ENCODE measurements at places on chromosomes 7 and 10. TPM values are rescaled to one million over a fixed set of nuclear protein-coding genes. Genes with fewer than 3 reads are reported as not detected.

- peaks cover 27% of the 10 kb centered on the region for H3K4me1 ChIP-seq
- no peak overlapping the region for H3K4me3 ChIP-seq
- H3K36me3 ChIP-seq = no peaks in the 10 kb centered on the region
- DNase-seq = no peak
- H3K27me3 ChIP-seq = no peaks in the 10 kb centered on the region
- H3K27ac ChIP-seq = peak overlapping the region; percentile 71
Observed at GRCh38 chr10:77877441-77878344, 48.9 kb downstream of the DLG5 start.

DNA sequence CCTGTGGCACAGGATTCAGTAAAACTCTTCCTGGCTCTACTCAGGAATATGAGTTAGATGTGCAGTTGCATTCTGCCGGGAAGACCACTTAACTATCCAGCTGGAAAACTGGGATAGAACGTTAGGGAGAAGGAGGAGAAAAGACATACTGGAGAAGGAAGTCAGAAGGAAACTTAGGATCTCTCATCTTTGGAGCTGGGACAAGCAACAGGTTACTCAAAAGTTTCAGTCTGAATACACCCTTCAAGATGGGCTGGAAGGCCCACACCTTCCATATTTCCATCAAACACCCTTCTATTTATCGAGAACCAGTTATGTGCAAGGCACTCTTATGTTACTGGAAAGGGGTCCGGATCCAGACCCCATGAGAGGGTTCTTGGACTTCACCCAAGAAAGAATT, 440.4 kb upstream of the NRP1 start:
- no peak overlapping the region for H3K4me3 ChIP-seq
- no peak overlapping the region for H3K27ac ChIP-seq
- no peak for DNase-seq
- H3K27me3 ChIP-seq = no peaks in the 10 kb centered on the region
- peaks cover 6% of the 10 kb centered on the region for H3K4me1 ChIP-seq

GRCh38 chr7:80453699-80454340, 58.0 kb downstream of the GNAT3 start:
- no peak overlapping the region for H3K4me3 ChIP-seq
- H3K4me1 ChIP-seq = no peaks in the 10 kb centered on the region
- H3K27me3 ChIP-seq = no peaks in the 10 kb centered on the region
- no peak overlapping the region for H3K27ac ChIP-seq
- no peak for DNase-seq

GRCh38 chr7:5437987-5438386, 14.4 kb upstream of the TNRC18 start:
- H3K4me1 ChIP-seq = peaks cover 12% of the 10 kb centered on the region
- DNase-seq = no peak
- H3K4me3 ChIP-seq = no peak overlapping the region
- H3K27me3 ChIP-seq = no peaks in the 10 kb centered on the region
- no peak overlapping the region for H3K27ac ChIP-seq

SEMA3E gene
- 0.27 TPM for total RNA-seq

CYP3A5 gene
- total RNA-seq = 81.2 TPM

DNA sequence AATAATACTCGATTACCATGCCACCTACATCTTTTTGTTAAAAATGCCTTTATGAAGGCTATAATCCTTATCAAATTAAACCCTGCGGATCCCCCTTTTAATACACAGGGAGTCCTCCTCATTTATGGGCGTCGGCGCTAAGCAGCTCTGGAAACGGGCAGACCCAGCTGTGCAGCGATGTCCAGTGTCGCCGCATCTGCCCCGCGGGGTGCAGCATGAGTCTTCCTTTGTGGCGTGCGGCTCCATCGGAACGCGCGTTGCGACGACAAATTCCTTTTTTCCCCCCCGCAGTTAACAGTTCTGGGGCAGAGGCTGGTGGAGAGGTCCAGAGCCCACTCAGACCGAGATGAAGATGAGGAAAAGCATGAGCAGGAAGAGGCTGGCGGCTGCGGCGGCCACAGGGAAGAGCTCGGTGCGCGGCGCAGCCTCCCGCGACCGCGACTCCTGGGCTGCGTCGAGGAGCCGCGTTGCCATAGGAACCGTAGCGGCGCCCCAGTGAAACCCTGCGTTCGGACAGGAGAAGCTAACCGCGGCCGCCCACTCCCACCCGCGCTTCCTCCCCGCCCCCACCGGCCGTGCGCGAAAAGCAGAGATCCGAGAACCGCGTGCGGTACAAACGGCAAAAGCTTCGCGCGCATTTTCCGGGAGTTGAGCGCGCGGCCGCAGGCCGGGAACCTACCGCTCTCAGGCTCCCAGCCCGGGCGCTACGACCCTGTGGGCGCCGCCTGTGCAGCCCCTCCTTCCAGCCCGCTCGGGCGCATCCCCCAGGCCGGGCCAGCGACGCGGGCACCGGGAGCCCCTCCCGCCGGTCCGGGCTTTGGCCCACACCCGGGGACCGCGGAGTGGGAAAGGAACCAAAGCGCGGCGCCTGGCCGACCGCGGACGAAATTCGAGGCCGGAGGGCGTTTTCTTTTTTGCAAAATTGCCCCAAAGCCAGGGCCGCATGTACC, 130.6 kb downstream of the SPAG6 start:
- H3K27me3 ChIP-seq = peaks cover 25% of the 10 kb centered on the region
- H3K4me1 ChIP-seq = peaks cover 25% of the 10 kb centered on the region
- H3K36me3 ChIP-seq = no peaks in the 10 kb centered on the region
- no peak for DNase-seq

DNA sequence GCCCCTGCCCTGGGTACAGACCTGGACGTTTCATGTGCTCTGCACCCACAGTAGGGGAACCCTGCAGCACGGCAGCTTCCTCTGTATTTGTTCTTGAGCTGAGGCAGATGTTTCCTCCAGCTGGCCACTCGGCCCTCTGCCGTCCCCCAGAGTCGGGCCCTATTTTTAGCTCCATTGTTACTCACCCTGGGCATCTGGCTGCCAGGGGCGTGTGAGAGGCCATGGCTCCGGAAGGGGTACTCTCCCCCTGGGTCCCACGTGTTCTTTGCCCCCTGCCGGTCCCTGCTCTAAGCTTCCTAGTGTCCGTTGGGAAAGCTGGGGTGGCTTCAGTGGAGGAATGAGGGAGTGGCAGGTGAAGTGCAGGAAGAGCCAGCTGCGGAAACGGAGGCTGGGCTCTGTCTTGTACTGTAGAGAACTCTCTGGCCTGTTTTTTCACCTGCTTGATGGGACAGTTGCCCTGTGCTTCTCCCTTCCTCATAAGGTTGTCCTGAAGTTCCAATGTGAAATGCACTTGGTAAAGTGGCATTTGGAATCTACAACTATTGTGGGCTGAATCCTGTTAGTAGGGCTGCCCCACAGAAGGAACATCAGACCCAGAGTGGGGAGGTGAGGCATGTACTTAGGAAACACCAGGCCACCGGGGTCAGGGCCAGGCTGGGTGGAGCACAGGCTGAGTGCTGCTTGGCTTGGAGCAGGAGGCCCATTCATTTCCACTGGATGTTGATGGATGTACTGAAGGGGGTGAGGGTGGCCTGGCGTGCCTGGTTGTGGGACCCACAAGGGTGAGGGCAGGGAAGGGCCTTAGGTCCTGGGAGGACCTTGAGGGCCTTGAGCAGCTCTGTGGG, 30.6 kb downstream of the PALD1 start:
- peak overlapping the region; percentile 63 for H3K27ac ChIP-seq
- H3K36me3 ChIP-seq = no peaks in the 10 kb centered on the region
- peaks cover 47% of the 10 kb centered on the region for H3K4me1 ChIP-seq
- no peaks in the 10 kb centered on the region for H3K27me3 ChIP-seq
- no peak overlapping the region for H3K4me3 ChIP-seq
- DNase-seq = no peak

DNA sequence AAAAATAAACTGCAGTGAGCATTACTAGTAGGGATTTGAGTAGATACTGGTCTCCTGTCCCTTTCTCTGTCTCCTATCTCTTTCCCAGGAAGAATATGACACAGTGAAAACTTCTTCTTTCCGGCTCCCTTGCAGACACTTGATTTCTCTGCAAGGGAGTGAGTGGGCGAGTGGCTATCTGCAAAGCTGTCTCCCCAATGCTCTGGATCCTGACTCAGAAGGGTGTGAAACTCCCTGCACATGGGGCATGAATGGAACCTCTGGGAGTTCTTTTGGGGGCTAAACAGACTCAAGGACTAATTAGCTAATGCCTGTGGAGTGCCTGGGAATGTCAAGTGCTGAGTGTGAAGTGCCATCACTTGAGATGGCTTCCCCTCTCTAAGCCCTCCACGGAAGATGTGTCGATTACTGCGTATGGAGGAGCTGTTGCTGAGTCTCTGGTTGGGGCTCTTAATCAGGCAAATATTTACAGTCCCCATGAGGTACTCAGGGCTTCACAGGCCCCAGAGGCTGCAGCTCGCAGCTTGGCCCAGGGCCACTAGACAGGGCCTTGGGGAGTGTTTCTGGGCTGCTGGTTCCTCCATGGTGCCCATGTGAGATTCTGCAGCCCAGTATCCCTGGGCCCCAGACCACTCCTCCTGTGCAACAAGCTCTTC, 139.8 kb downstream of the RPS24 start:
- no peaks in the 10 kb centered on the region for H3K4me1 ChIP-seq
- no peaks in the 10 kb centered on the region for H3K27me3 ChIP-seq
- H3K36me3 ChIP-seq = no peaks in the 10 kb centered on the region

DNA sequence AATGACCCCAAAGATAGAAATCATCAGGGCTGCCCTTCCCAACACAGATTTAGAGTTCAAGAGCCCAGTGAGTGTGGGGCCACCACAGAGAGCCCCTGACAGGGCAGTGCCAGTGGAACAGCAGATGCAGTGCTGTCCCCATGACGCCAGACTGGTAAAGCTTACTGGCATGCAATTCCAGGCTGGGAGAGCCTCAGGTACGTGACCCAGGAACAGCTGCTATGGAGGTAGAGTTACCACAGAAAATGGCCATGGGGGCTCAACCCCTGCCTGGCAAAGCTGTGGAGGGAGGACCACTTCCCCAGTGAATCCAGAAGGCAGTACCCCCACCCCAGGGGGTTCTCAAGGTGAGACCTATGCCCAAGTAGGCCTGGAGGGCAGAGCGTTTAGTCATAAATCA, 228.5 kb downstream of the POLR1F start:
- no peaks in the 10 kb centered on the region for H3K36me3 ChIP-seq
- no peaks in the 10 kb centered on the region for H3K27me3 ChIP-seq
- DNase-seq = no peak
- no peak overlapping the region for H3K4me3 ChIP-seq

DNA sequence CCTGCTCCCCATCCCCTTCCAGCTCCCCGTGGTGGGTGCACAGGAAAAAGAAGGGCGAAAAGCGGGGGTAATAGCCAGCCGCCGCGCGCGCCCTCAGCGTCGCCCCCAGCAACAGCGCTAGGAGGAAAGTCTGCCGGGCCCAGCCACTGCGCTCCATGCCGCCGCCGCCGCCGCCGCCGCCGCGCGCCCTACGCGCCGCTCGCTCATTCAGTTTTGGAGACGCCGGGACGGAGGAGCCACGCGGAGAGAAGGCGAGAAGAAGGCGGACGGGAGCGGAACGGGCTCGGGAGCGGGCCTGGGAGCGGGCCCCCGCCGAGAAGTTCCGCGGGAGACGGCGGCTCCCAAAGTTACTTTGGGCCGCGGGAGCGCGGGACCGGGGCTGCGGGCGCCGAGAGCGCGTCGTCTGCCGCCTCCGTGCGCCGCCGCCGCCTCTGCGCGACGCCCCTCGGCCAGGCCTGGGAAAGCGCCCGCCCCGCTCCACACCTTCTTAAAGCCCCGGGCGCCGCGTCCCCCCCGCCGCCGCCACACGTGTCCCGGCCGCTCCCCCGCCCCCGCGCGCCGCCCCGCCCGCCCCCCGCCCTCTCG, at the start of gene RELN:
Gene RELN, minus strand, starts transcription at position 459 of the 585 bp plus-strand sequence. Its CDS starts 302 bp downstream, at position 157.
- peaks cover 25% of the 10 kb centered on the region for H3K4me1 ChIP-seq
- H3K27ac ChIP-seq = peak within 1 kb of the TSS; percentile 9
- H3K4me3 ChIP-seq = peak within 1 kb of the TSS; percentile 39
- no peaks in the 10 kb centered on the region for H3K36me3 ChIP-seq
- no peak for DNase-seq
- no peaks in the 10 kb centered on the region for H3K27me3 ChIP-seq

EPHB6 gene
- 33.2 TPM for total RNA-seq

GRCh38 chr7:158672975-158673374, 31.6 kb downstream of the NCAPG2 start:
- H3K4me3 ChIP-seq = no peak overlapping the region
- no peak overlapping the region for H3K27ac ChIP-seq
- H3K4me1 ChIP-seq = no peaks in the 10 kb centered on the region
- no peaks in the 10 kb centered on the region for H3K27me3 ChIP-seq
- H3K36me3 ChIP-seq = no peaks in the 10 kb centered on the region
- no peak for DNase-seq

DNA sequence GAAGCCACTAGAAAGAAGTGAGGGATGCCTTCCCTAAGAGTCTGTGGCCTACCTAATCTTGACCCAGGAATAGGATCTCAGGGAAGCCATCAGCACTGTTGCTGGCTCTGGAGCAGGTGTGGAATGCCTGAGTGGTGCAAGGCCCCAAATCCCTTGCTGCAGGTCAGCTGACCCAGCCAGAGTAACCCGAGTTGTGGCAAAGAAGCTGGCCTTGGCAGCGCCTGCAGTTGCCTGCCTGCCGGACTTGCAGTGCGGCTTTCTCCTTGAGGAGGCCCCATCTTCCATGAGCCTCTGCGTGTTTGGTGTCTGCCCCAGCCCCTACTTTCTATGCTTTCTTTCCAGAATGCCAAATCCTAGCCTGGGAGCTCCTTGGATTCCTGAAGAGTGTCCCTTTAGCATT, 5.8 kb downstream of the KIAA1217 start:
- H3K36me3 ChIP-seq = peaks cover 11% of the 10 kb centered on the region
- H3K27me3 ChIP-seq = no peaks in the 10 kb centered on the region
- H3K27ac ChIP-seq = peak overlapping the region; percentile 83
- peaks cover 17% of the 10 kb centered on the region for H3K4me1 ChIP-seq
- no peak for DNase-seq
- H3K4me3 ChIP-seq = no peak overlapping the region

GRCh38 chr7:134935701-134936100, 50.6 kb upstream of the AGBL3 start:
- no peaks in the 10 kb centered on the region for H3K27me3 ChIP-seq
- H3K4me3 ChIP-seq = no peak overlapping the region
- no peaks in the 10 kb centered on the region for H3K4me1 ChIP-seq
- H3K36me3 ChIP-seq = no peaks in the 10 kb centered on the region
- no peak for DNase-seq

TAS2R41 gene
- not detected for total RNA-seq

SPAM1 gene
- total RNA-seq = not detected

TAS2R3 gene
- total RNA-seq = 2.7 TPM

HOXA4 gene
- total RNA-seq = 3.6 TPM

GRCh38 chr7:89927762-89928161, 226.5 kb upstream of the STEAP1 start:
- DNase-seq = no peak
- no peak overlapping the region for H3K27ac ChIP-seq
- no peak overlapping the region for H3K4me3 ChIP-seq
- no peaks in the 10 kb centered on the region for H3K36me3 ChIP-seq
- no peaks in the 10 kb centered on the region for H3K4me1 ChIP-seq

GRCh38 chr10:103480521-103480920, 1.5 kb upstream of the CALHM3 start:
- no peak for DNase-seq
- no peak overlapping the region for H3K4me3 ChIP-seq
- H3K36me3 ChIP-seq = no peaks in the 10 kb centered on the region
- no peaks in the 10 kb centered on the region for H3K27me3 ChIP-seq

FOXI2 gene
- 0.48 TPM for total RNA-seq

GRCh38 chr10:99965700-99966099, 44.0 kb downstream of the DNMBP start:
- no peak for DNase-seq
- no peaks in the 10 kb centered on the region for H3K27me3 ChIP-seq
- H3K36me3 ChIP-seq = peaks cover 61% of the 10 kb centered on the region
- no peak overlapping the region for H3K4me3 ChIP-seq
- H3K27ac ChIP-seq = peak overlapping the region; percentile 3
- H3K4me1 ChIP-seq = peaks cover 17% of the 10 kb centered on the region

TRUB1 gene
- total RNA-seq = 20.6 TPM
